ENCODE measurements at places on chromosomes 1 and 21.

- DNase-seq: no peak
These were observed 352.4 kb upstream of the RUNX1 start for GRCh38 chr21:35401476-35401875.

DNA sequence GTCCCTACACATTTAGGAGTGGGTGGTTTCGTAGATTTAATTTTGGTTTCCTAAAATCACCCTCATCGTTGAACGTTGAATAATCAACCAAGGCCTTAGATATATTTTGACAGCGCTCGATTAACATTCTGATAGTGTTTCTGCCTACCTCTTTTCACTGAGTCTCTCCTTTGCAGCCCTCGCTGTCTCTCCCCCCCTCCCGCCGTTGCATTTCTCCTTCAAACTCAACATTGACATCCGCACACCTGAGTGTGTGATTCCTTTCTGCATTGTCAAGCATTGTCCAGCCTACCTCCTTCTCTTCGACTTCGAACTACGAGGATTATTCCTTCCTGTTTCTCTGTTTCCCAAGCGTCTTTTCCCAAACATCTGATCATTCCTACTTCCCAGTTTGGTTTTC is 1.8 kb upstream of the ADAMTS1 start:
- no peak for DNase-seq

DNA sequence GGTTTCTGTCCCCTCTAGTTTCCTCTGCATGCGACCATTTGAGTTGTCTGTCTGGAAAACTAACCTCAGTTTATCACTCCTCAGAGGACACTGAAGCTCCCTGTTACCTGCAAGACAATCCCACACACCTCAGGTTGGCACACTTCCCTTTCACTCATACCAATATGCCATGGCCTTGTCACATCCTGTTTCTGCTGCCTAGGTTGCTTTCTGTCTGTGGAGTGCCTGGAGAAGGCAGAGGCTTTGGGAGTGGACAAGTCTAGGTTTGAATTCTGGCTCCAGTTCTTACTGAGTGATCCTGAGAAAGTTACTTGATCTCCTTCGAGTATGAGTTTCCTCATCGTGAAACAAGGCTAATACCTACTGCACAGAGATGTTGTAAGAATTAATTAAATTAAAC is 171.5 kb upstream of the CACYBP start:
- no peak for DNase-seq

- DNase-seq: no peak
These were observed 66.3 kb downstream of the ARHGEF10L start for GRCh38 chr1:17605582-17606344.

DNA sequence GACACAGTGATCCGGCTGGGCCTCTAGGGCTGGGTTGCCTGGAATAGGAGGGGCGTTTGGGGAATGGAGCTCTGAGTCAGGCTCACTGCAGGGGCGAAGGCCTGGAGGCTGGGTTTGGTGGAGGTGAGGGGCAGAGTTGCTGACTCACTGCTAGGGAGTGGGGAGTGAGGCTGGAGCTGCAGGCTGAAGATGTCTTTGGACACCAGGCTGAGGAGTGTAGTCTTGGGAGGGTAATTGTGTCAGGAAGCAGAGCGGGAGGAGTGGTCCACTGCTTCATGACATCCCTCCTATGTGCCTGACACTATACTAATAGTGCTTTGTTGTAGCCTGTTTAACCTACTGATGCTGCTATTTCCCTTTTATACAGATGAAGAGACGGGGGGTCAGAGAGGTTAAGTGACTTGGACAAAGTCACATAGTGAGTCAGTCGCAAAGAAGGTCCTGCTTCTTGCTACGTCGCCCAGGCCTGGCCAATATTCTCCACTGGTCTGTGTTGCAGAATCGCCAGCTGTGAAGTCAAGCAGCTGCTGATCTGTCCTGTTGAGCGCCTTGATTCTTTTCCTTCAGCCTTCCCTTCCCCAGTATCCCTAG is 13.6 kb downstream of the ACTL8 start:
- no peak for DNase-seq
